Left colon (tissue), 2 donors: ENCODE measurements at places on chromosomes 2 and 18. TPM values are rescaled to one million over a fixed set of nuclear protein-coding genes. Genes with fewer than 3 reads are reported as not detected.

GRCh38 chr2:102422910-102423309, at the start of gene IL18RAP:
TSS of gene IL18RAP (plus strand) at chr2:102423160. CDS start at chr2:102423278, 118 bp downstream.
- no peak for DNase-seq

DNA sequence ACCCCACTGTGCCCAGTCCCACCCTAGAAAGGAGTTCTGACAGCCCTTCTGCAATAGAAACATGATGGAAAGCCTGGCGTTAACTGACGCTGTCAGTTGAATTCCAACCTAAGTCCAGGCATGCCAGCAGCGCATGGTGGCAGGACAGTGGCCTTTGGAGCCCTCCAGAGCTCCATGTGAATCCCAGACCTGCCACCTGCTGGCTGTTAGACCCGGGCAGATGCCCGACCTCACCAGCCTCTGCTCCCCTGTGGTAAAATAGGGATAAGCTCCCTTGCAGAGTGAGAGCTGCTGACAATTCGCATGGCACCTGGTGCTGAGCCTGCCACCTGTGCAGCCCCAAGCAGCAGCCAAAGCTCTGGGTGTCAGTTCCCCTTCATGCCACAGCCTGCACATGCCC, 138.6 kb downstream of the LOXHD1 start:
- DNase-seq: no peak

GRCh38 chr2:235806986-235807750, 313.3 kb downstream of the AGAP1 start:
- no peak for DNase-seq

DNA sequence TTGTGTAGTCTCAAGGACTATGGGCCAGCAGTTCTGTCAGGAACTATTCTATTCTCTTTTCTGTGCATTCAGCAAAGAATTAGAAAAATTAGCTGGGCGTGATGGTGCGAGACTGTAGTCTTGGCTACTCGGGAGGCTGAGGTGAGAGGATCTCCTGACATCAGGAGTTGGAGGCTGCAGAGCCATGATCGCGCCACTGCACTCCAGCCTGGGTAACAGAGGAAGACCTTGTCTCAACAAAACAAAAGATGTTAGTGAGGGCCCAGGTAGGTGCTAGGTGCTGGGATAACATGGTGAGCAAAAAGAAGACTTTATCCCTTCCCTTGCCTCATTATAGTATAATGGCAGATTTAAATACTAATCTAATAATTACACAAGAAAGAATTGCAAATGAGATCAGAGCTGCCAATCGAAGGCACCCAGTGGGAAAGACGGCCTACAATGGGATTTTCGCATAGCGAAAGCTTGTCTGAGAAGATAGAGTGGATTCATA, 447 bp upstream of the MRPL19 start:
- DNase-seq: no peak

DNA sequence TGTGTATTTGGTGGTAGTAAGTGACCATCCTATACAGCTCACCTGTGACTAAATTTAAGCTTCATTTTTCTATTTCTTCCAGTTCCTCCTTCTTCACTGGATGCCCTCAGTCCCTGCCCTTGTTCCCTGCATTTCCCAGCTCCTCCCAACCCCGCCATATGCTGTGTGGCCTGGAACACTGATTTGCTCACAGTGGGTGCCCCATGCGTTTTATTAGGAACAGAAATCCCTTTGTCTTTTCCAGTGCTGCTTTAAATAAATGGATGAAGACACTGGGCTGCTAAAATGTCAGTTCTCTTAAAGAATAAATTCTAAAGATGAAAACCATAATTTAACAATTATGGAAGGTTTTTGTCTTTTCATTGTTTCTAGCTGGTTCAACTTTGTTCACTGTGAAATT, 477.3 kb downstream of the DCDC2C start:
- no peak for DNase-seq

DNA sequence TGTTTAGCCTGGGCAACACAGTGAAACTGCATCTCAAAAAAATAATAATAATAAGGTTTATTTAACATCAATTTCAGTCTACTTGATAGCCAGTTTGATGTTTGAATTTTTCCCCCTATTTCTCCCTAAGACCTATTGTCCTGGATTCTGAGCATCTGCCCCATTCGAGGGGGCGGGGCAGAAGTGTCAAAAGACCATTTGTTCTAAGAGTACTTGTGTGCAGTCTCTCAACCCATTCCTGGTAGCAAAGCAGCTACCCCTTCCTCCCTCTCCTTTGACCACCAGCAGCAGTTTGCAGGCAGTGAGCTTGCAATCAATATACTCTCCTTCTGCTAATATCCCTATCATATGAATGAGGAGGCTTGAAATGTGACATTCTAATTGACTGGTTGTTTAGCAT, 71.9 kb downstream of the VWC2L start:
- no peak for DNase-seq

GRCh38 chr2:85174943-85175342, 41.8 kb downstream of the TCF7L1 start:
- DNase-seq: no peak

DNA sequence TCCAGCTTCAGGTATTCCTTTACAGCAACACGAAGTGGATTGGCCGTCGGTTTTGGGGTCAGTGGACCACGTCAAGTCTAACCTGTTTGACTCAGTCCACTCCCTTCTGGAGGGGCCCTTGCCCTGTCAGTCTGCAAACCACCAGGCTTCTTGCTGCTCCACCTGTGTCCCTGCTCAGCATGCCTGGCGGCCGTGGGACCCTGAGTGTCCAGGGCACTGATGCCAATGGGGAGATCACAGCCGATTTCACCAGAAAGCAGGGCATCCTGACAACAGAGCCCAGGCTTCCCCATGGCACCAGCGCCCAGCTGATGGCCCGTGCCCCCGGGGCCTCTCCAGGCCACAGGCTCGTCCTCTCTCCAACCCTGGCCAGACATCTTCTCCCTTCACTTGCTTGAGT, 41.2 kb upstream of the HS6ST1 start:
- no peak for DNase-seq

GRCh38 chr2:5520463-5520972, 171.7 kb upstream of the SOX11 start:
- DNase-seq: no peak

DNA sequence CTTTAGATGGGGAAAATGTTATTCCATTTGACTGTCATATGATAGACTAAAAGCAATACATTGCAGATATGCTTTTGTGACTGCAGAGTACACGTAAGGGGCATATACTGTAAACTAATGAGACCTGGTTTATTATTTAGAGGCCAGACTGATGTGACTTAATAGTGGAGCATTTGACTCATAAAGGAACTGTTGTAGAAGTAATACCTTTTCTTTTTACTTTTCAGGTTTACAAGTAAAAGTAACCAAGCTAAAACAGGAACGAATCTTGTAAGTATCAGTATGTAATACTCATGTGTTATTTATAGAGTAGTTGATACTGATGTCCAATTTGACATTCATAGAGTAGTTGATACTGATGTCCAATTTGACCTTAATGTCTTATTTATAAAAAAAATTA, 13.1 kb downstream of the RBBP8 start:
- no peak for DNase-seq

DNA sequence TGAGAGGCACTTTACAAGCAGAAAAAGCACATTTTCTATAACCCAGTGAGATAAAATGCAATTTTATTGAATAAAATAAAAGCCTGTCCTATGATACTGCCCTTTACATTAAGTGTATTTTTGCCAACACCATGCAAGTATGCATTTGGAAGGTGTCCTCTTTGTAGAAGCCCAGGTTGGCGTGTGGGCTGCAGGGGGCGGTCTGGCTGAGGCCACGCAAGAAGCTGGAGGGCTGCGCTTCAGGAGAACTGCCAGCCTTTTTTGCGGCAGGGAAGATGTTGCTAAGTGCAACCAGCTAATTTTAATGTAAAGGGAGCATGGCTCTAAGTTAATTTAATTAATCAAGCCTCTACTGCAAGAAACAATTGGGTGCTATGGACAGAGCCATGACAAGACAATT, 562.8 kb upstream of the SALL3 start:
- no peak for DNase-seq

DNA sequence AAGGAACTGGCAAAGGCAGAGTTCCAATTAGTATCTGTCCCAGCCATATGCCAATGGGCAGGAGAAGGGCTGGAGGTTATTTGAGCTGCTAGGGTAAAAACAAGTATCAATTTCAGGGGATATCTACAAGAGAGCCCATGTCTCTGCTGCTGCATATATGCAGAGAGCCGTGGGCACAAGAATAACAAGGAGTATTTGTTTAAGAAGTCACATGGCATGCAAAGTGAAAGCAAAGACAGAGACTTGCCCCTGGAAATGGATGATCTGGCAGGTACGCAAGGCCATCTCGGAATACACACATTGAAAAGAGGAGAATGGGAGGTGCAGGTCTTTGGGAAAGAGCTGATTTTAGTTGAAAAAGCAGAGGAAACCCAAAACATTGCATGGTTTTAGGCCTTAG, 170.6 kb downstream of the EVA1A start:
- DNase-seq: no peak

GRCh38 chr2:98875081-98875728, 60.8 kb downstream of the CRACDL start:
- DNase-seq: no peak

DNA sequence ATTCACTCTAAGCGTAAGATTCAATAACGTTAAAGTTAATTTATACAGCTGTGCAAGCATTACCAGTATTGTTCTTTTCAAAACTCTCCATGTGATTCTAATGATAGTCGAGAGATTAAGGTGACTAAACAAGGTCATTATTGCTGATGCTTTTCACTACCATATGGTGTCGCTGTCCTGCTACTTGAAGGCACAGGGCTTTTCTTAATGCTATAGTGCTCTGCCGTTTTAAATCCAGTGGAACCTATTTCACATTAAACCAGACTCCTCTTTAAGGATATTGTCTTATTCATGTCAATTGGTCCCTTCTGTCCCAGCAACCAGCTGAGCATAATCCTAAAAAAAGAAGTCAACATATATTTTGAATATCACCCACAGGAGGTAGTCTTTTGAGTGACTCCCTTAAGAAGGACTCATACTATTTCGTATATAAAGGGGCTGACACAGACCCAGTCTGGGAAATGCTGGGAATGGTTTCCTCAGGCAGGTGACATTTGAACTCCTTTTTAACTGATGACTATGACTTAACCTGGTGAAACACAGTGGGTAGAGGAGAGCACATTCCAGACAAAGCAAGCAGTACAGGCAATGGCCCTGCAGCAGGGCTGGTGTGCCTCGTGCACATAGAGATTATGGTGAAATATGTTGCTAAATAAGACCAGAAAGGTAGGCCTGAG, 53.9 kb upstream of the CYTIP start:
- DNase-seq: no peak

DNA sequence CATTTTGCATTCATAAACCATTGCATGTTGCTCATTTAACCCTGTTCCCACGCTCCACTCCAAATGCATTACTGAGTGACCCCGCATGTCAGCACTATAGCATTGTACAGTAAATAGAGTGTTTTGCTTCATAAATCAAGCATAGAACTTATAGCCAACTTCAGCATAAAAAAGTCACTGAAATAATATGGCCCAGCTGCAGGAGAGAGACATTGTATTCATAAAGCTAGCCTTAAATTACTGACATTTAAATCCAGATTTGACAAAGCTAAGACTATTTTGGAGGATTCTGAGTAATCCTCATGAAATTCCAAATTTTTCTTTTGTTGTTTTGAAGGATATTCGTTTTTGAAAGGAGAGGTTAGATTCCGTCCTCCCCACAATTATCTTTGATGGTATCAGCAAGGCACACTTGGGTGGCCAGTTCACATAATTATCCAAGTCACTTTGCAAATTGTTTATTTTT, 320.9 kb upstream of the TCF4 start:
- DNase-seq: no peak

- no peak for DNase-seq
These were observed 150.8 kb downstream of the NCKAP5 start for GRCh38 chr2:133417415-133417814.

GRCh38 chr2:3622967-3623366, 28.1 kb downstream of the COLEC11 start:
- no peak for DNase-seq

- no peak for DNase-seq
These were observed 264.9 kb downstream of the ALPK2 start for GRCh38 chr18:58363767-58364540.

DNA sequence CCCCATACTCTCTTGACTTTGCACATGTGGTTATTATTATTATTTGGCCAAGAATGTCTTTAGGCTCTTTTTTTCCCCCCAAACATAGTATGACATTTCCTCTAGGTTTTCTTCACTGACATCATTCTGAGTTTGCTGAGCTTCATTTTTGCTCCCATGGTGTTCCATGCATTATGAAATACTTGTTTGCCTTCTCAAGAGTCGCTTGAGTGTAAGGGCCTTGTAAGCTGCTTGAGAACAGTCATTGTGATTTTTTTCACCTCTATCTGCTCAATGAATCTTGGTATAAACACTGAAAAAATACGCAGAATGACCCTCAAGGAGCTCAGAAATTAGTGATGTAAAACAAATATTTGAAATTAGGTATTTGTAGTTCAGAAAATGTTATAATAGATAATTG, 688.9 kb downstream of the CNTNAP5 start:
- DNase-seq: no peak

DNA sequence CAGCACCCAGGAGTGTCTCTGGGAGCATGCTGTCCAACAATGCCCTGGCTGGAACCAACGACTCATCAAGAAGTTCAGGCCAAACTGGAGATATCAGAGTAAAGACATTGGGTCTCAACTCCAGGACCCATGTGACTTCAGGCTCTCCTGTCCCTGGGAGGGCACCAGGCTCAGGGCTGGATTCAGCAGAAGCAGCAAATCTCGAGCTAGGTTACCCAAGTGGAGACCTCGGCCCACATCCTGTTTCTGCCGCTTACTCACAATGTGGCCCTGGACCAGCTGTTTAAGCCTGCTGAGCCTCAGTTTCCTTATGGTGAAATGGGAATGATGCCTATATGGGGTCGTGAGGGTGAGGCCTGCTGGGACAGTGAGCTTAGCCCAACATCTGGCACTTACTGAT, 9.3 kb upstream of the OTOF start:
- no peak for DNase-seq

DNA sequence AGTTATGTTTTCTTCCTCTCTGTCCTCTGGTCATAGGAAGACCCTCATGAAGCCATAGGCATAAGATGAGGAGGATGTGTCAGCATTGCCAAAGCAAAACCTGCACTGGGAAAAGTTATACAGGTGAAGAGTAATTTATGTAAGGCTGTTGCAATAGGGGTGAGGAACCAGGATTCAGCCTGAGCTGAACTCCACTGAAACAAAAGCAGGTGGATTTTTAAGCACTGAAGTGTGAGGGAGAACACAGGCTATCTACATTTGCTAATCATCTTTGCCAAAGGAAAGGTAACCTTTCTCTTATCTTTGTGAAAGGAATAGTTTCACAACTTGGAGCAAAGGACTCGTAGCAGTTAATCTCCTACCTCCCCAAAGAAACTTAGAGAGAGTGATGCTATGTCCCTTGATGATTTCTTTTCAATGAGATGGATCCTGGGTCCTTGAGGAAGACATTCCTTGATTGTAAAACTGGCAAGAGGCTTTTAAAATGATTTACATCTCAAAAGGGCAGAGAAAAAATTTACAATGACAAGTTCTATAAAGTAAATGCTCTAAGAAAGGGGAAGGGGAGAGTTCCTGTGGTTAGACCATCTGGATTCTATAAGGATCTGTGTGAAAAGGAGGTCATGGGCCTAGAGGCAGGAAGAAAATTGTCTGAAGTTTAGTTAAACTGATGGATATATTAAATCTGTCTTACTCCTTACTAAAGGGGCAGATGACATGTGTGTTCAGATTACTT, 385.4 kb upstream of the CDH7 start:
- DNase-seq: no peak

- no peak for DNase-seq
These were observed 67.8 kb downstream of the DIPK1C start for GRCh38 chr18:74389171-74389927.

CYS1 gene
- 1.6 TPM for total RNA-seq

LINC00305 gene
- not detected for total RNA-seq

DSC2 gene
- total RNA-seq: 261 TPM

RPE gene
- 39.8 TPM for total RNA-seq

RRM2 gene
- 40.0 TPM for total RNA-seq

ABCB11 gene
- total RNA-seq: 4.1 TPM

CNDP1 gene
- not detected for total RNA-seq
